Stimulated activated CD4-positive, alpha-beta T cell treated with anti-CD3 and anti-CD28 coated beads, Interleukin-15, amount 100 ng/mL, for 1 hour (primary cell): ENCODE measurements at places on chromosomes 1 and 21.

GRCh38 chr1:98441281-98441680 is 220.2 kb upstream of the SNX7 start:
- DNase-seq: no peak

DNA sequence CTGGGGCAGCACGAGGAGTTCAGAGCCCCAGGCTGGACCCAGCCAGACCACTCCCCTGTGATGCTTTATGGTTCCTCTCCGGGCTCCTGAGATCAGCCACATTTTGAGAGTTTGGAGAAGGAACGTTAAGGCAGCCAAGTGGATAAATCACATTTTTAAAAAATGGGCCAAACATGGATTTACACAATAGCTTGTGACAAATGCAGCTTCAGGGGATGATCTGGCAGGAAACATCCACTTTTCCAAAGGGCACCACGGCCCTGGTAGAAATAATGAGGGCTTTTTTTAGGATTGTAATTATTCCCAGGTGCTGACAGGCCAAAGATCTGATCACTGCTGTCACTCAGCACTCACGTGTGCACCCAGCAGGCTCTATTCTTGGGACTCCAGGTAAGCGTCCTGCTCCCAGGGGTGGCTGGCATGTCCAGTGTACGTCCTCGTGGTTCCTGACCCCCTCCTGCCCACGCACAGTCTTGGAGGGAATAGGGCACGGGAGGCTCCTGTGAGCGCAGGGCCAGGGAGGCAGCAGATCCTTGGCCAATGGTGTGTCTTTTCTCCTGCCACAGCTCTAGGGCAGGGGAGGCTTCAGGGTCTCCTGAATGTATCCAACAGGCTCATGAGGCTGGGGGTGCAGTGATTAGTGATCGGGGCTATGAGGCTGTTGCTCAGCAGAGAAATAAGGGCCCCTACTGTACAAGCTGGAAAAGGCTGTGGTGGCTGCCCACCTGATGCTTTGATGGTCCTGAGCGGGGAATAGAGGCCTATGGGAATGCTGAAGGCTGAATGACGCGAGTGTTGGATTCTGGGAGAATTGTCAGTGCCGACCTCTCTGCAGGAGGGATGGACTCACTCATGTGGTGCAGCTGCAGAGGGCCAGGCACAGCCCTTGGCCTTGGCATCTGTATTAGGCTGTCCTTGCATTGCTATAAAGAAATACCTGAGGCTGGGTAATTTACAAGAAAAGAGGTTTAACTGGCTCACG is 415.7 kb downstream of the PTPRU start:
- DNase-seq: no peak

- no peak for DNase-seq
Measured at GRCh38 chr1:24570265-24571125, 14.6 kb downstream of the NCMAP start.

GRCh38 chr1:156926175-156926574 is 5.7 kb downstream of the LRRC71 start:
- DNase-seq: no peak

DNA sequence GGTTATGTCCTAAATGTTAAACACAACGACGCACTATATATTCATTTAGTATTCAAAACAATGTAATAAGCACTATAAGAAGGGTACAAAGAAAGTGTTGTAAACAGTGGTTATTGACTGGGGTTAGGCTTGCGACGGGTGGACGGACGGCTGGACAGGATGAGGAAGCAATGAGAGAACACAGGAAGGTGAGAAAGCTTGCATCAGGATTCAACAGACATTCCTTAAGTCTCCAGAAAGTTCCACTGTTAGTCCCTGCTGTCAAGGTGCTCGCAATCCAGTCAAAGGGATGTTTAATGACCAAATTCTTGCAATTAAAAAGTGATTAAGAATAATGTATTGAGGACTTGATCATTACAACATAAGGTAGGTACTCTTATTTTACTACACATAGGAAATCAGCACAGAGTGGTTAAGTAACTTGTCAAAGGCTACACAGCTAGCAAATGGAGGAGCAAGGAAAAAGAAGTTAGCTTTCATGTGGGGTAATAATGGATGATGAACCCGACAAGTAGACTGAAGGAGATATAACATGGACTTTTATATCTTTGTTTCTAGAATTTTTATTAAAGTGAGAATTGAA is 994 bp upstream of the ACBD6 start:
- DNase-seq: no peak
